ENCODE measurements at places on chromosomes 11 and 22.

DNA sequence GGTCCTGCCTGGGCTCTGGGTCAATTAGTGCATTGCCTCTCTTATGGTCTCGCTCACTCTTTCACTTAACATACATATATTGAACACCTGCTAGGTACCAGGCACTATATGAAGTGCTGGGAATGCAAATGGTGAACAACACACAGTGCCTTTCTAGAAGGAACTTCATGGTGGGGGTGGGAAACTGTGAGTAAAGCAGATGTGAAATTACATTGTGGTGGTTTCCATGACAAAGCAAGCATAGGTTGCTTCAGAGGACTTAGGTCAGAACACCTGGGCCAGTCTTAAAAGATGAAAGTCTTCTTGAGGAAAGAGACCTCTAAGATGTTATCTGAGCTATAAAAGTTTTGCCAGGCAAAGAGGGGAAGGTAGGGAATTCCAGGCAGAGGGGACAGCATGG, 231.3 kb downstream of the BUD13 start:
- no peak for DNase-seq

DNA sequence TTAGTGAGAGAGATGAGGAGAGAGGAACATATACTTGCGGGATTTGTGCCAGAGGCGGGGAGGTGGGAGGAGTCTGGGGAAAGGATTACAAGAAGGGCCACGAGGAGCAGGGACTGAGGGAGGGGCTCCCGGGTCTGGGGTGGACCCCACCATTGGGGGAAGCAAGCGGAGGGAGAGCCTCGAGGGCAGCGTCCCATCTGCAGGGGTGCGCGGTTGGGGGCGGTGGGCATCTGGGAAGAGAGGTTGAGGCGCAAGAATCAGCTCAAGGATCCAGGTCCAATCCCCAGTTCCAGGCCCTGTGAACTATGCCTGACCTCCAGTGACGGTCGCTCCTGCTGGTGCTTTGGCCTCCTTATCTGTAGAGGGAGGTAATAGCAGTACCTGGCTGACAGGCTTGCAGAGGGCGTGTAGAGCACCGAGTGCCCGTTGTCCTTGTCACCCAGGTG, 38.0 kb downstream of the ADAMTS15 start:
- no peak for DNase-seq

DNA sequence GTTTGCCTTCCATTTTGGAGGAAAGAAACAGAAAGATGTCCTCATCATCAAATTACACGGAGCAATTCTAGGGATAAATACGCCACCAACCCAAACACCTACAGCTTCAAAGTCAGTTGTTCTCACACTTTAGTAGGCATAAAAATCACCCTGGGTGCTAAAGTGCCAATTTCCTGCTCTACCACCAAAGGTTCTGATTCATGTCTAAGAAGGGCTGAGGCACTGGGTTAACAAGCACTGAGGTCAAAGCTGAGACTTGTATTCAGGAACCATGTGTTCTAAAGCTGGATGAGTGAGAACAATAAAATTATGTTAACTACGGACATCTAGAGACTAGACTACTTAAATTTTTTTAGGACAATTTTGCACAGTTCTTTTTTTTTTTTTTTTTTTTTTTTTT, 127.6 kb downstream of the MPPED2 start:
- DNase-seq, result no peak

GRCh38 chr11:126545057-126545555, 189.6 kb downstream of the ST3GAL4 start:
- no peak for DNase-seq

DNA sequence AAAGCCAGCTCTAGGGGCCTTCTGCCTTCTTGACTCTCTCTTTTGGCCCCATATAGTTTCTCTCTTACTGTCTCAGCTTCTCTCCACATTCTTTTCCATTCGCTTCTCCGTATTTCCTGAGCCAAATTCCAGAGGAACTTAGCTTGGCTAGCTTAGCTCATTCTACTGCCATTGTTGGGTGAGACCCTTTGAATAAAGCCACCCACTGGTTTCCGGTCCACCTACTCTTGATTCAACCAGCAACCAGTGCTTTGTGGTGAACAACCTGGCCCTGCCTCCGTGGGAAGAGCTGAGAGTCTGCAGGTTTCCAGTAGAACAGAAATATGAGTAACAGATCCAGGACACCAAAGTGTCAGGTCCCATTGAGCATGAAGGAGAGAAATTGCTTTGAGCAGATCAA, 81.3 kb upstream of the ARHGAP20 start:
- no peak for DNase-seq

- no peak for DNase-seq
Observed at GRCh38 chr11:13776134-13776815, 107.8 kb downstream of the FAR1 start.

GRCh38 chr11:60761436-60762190, 4.9 kb downstream of the MS4A15 start:
- DNase-seq, result no peak

DNA sequence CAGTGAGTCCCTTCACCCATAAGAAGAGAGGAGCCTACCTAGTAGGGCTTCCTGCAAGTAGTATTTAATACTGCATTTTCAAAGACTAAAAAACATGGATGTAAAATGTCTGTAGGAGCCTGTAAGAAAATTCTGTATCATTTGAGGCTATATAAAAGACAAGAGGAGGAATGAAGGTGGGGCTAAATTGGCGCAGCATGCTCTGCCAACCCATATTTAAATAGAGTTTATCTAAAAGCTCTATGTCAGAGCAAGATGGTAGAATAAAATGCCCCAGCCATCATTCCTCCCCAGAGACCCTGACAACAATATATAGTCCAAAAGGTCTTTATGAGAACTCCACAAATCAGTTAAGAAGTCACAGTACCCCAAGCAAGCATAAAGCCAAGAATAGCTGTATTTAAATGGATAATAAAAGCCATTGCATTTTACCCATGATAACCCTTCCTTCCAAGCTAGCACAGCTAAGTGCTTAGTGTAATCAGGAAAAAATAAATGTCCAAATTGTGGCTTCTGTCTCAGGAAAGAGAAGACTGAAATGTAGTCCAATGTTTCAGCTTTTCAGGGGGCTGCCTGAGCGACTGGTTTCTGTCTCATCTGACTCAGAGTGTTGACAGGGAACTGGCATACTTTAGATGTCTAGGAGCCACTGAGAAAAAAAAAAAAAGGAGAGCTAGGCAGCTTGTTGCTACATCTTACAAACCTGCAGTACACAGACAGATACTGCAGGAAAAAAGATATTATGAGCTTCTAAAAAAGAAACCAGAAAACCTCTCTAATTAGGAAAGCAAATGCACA, 258.6 kb downstream of the METTL15 start:
- DNase-seq, result no peak

DNA sequence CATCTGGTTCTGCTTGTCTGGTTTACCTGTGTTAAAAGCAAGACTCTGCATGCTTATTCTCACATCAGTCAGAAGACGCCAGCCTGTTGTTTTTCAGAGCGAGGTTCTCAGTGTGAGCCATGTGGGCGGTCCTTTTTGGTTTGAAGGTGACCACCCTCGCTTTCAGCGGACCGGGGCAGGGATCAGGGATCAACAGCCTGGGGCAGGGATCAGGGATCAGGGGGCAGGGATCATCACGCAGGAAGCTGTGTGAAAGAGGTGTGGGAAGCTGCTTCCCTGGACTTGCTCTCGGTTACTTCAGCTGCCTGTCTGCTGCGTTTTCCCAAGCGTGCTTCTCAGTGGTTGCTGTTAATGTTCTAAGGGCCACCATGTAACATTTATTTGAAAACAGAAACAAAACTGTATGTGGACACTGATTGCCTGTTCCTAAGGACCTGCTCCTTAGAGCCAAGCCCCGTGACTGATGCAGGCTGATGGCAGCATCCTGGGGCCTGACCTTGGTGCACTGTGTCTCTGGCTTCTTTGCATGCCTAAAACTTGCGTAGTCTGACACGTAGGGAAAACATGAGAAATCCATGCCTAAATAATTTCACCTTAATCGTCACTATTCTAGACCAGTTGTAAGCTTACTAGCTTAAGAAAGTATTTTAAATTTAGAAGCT, 146.9 kb downstream of the ATXN10 start:
- DNase-seq, result no peak

- no peak for DNase-seq
Observed at GRCh38 chr22:38317995-38318715, 922 bp upstream of the CSNK1E start.

DNA sequence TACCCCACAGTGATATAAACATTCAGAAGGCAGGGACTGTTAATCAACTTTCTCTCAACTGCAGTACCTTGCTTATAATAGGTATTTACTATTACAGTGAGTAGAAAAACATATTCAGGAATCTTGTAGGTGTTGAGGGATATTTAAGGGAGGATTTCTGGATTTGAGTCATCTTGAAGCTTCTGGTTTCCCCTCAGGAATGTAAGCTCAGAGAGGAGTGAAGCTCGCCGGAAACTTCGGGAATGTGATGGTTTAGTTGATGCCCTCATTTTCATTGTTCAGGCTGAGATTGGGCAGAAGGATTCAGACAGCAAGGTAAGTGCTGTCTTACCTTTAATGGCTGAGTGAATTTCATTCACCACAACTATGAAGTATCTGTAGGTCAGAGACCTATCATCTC, 42.9 kb downstream of the CTNND1 start:
- no peak for DNase-seq

DNA sequence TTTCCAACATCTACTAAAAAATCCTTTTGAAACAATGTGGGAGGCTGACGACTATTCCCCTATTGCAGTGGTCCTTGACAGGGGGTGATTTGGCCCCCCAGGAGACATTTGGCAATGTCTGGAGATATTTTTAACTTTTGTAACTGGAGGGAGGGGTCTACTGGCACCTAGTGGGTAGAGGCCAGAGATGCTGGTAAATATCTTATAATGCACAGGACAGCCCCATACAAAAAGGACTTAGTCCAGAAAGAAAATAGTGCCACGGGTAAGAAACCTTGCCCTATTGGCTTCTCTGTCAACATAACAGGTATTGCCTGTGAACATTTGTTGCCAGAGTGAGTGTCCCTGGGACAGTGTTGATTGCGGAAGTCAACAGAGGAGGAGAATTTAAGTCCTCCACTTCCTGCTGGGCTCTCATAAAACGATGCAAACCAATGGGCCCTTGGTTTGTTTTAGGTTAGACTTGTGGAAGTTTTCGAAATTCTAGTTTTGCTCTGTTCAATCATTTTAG, 101.6 kb downstream of the MAML2 start:
- DNase-seq, result no peak

- DNase-seq, result no peak
Observed at GRCh38 chr22:17060126-17060525, 24.7 kb upstream of the IL17RA start.

DNA sequence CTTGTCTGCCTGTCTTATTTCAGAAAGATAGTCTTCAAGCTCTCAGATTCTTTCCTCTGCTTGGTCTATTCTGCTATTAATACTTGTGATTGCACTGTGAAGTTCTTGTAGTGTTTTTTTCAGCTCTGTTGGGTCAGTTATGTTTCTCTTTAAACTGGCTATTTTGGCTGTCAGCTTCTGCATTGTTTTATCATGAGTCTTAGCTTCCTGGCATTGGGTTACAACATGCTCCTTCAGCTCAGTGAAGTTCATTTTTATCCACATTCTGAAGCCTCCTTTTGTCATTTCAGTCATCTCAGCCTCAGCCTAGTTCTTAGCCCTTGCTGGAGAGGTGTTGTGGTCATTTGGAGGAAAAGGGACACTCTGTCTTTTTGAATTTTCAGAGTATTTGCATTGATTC, 15.5 kb upstream of the DEPDC7 start:
- no peak for DNase-seq

- no peak for DNase-seq
Observed at GRCh38 chr11:1943576-1943975, 3.6 kb upstream of the MRPL23 start.

- no peak for DNase-seq
Observed at GRCh38 chr11:102476812-102477211, 24.2 kb upstream of the TMEM123 start.

GRCh38 chr11:108958368-108959104, 293.7 kb downstream of the DDX10 start:
- no peak for DNase-seq

DNA sequence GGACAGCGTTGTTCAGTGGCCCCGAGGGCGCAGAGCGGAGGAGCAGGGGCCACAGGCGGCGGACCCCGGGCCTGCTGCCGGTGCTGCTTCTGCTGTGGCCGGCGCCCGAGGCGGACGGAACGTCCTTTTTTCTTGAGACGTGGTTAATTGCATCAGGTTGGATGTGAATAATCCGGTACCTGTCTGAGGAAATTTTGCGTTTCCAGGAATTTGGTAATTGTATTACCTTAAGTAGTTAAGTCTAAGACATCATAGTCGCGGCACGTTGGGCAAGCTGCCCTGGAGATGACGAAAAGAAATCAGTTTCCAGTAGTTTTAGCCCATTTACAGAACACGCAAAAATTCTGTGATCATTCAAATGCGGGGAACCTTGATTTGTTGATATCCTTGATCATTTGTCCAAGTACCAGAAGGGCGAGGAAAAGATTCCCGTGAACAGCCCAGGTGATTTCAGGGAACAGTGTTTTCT, 789 bp downstream of the SPECC1L start:
- no peak for DNase-seq

DNA sequence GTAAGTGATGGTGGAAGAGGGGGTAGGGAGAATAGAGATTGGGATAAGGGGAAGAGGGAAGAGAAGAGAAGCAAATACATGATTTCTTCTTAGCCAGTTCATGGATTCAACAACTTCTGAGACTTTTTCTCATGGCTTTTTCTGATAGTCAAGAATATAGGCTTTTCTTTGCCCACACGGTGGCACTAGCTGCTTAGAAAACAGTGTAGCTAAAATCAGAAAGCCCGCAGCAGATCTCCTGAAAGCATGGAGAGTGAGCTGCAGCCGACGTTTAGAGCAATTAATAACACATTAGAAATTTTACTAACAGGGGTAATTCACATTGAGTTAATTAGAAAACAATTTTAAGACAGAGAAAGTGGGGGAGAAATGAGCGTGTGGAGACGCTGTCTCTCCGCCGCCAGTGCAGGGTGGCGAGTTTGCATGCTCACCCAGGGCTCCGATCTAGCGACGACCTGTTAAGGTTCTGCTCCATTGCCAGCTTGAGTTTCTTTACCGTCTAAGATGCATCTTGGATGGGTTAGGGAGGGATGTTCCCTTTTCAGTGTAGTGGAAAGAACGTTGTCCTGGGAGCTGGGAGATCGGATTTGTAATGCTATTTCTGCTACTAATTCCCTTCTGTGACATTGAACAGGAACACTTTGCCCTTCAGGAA, 3.3 kb upstream of the RAG1 start:
- DNase-seq, result no peak

DNA sequence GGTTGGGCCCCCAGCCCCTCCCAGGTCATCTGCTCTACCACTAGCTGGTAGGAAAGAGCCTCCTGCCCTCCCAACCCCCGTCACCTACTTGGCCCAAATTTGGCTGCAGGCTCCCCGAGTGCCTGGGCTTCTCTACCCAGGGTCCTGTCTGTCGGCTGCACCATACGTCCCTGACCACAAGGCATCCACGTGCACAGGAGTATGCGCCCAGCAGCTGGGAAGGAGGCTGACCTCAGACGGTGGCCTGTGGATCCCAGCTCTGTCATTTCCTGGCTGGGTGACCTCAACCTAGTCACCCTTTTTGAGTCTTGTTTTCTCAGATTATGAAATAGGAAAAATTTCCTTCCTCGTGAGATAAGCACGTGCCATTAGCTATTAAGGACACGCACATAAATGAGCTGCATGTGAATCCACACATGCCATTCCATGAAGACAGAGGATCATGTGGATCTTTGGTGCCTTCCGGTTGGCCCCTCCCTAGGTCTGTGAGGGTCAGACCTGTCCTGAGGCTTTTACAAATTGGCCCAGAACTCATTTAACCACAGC, 13.7 kb downstream of the CYB561A3 start:
- DNase-seq, result no peak

GRCh38 chr22:17842386-17842785, 68.1 kb upstream of the BID start:
- DNase-seq, result no peak

- no peak for DNase-seq
Observed at GRCh38 chr11:113865873-113866272, 9.5 kb downstream of the USP28 start.

GRCh38 chr11:87417951-87418350, 380.2 kb downstream of the TMEM135 start:
- no peak for DNase-seq
